Cerebellum (tissue), 4 donors: ENCODE measurements at places on chromosomes 6 and 20.

DNA sequence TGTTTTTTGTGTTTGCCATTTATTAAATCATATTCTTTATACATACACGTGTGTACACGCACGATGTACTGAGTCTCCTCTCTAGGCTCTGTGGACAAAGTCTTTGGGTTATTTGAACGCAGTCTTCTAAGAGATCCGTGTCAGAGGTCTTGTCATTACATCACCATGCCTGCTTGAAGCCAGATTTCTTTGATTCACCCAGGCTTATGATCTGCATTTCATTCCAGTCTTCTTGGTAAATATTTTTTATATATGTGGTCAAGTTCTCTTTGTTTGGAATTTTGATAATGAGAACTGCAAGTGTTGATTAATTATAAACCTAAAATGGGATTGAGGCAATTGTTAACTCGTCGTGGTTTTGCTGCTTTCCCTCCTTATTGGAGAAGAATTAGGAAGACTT, 34.6 kb downstream of the KCNS1 start:
- DNase-seq: no peak

DNA sequence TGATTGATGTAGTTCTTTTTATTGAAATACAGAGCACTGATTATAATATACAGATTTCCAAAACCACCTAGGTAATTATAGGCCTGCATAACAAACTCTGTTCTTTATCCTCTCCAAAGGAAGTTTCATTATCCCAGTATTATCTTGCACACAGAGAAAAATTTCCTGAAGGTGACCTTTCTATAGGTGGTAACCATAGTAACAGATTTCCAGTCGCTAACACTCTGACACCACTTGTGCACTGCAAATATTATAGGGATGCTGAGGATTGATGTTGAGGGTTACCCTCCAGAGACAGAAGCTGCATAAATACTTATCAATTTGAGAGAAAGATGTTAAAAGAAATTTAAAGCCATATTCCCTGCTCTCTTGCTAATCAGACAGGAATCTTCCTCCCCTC, 274.5 kb upstream of the NRSN1 start:
- no peak for DNase-seq

GRCh38 chr6:112173221-112173804, 81.1 kb downstream of the LAMA4 start:
- DNase-seq: no peak

- DNase-seq: peak; percentile 19
Measured at GRCh38 chr20:2946988-2947961, 74.0 kb downstream of the PTPRA start.

GRCh38 chr6:122422614-122423267, 23.3 kb downstream of the HSF2 start:
- DNase-seq: no peak

GRCh38 chr20:47544240-47544639, 42.6 kb downstream of the NCOA3 start:
- no peak for DNase-seq

DNA sequence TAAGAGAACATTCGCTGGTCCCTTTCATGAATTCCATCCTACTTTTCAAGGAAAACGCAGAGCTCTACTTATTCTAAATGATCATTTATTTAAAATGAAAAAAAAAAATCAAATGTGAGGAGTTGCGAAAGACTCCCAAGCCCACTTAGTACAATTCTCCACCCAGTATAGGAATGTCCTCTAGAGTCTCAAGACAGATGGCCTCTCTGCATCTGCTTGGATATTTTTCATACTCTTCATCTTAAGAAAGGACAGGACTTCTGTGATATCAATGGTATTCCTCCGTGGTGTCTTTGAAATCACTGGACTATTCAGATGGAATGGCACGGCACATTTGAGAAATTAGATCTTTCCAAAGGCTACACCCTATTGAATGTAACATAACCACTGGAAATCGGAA, 107.1 kb downstream of the PTPRK start:
- no peak for DNase-seq

- no peak for DNase-seq
Measured at GRCh38 chr6:151832710-151833109, 25.2 kb downstream of the ESR1 start.

- no peak for DNase-seq
Measured at GRCh38 chr6:21085643-21086042, 507.9 kb upstream of the SOX4 start.

DNA sequence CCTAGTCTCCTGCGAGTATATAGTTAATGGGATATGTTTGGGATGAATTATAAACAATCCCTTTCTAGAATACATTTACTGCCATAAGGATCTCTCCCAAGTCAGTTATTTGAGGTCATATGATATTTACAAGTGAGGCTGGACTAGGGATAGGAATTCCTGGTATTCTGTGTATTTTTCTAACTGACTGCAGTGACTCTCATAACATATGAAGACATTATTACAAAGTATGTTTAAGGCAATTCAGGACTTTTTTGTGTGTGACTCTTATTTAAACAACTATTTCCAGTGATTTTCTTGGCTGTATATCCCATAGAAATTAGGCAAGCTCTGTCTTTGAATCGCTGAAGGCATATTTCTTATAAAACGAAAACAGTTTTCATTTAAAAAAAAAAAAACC, 18.4 kb upstream of the TNFAIP3 start:
- DNase-seq: no peak

DNA sequence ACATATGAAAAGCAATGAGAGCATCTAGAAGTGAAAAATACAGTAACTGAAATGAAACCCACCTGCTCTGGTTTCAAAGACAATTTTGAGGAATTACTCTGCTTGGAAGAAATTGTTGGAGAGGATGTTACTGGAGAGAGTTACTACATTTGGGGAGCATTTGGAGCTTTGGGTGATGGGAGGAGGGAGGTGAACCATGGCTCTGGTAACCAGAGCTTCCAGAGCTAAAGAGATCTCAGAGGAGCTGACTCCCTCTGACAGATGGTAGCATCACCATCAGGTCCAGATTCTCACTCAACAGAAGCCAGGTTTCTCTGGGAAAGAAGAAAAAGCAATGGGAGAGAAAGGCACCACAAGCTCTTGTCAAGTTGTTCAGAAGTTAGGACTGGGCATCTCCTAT, 42.2 kb upstream of the SMAP1 start:
- no peak for DNase-seq

DNA sequence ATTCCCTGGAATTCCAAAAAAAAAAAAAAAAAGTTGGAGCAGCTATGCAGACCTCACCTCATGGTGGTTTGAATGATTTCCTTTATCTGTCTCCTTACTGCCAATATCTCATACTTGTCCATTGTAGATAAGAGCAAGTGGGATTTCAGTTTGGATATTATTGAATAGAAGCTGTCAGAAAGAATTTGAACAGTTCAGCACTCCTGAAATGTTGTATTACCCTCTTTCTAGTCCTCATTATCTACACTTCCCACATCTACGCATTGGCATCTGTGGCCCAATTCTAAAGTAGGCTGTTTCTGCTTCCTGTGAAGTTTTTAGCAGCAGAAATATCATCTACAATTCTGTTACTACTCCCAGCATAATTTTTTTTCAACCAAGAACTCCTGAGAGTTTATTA, 68.2 kb upstream of the KHDRBS2 start:
- no peak for DNase-seq

DNA sequence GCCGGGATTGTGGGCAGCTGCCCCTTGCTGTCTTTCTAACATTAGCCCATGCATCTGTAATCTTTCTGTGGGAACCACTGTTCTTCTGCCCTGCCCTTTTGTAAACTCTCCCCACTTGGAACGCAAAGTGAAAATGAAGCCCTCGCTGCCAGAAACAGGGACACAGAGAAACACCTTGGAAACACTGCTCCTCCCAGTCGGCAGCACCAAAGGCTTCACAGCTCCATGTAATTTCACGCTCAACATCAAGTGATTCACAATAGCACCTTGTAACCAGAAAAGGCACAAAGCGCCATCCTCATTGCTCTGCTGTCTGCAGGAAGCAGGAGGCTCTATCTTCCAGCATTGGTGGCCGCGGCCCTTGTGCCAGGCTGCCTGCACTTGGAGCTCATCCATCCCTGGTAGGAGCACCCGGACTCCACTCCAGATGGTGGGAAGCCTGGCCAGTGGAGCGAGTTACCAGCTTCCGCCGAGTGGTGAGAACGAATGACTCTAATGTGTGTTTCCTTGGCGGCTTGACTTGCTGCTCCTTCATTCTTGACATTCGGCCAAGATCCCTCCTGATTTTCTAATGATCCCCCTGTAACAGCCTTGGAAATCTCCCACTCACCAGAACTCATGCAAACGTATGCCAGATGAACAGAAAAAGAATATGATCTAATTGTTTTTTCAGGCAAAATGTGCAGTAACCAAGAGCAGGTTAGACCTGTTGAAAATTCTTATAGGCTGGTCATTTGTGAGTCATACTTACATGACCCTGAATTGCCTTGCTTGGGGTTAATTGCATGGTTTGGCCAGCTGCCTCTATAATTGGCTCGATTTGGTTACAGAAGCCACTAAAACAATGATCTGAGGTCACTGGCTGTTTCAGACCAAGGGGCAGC, 169.1 kb upstream of the CDYL start:
- DNase-seq: peak; percentile 88

DNA sequence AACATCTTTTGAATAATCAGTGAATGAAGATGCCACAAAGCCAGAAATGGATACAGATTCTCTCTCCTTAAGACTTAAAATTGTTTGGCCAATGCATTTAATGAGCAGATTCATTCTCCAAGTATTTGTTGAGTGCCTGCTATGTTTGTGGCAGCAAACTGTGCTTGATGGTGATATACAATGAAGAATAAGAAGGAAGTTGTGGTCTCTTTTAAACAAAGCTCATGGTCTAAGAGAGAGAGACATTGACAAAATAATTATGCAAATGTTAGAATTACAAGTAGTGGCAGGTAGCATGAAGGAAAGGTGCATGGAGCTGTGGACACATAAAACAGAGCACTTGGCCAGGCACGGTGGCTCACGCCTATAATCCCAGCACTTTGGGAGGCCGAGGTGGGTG, 28.3 kb downstream of the NFATC2 start:
- DNase-seq: no peak

DNA sequence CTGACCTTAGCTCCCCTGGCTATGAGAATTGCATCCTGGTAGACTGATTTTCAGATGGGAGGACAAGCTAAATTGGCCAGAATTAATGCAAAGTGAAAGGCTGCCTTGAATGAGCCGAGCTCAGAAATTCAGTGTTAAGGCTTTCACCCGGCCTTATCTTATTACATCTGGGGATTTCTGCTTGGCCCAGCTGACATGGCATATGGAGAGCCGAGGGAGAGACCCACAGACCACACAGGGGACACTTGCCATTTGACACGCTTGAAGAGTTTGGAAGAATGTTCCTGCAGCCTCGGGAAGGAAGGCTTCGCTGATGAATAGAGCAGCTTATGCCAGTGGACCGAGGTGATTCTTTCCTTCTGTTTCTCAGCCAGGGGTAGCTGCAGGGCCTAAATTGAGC, 9.0 kb downstream of the MOCS3 start:
- peak; percentile 20 for DNase-seq

DNA sequence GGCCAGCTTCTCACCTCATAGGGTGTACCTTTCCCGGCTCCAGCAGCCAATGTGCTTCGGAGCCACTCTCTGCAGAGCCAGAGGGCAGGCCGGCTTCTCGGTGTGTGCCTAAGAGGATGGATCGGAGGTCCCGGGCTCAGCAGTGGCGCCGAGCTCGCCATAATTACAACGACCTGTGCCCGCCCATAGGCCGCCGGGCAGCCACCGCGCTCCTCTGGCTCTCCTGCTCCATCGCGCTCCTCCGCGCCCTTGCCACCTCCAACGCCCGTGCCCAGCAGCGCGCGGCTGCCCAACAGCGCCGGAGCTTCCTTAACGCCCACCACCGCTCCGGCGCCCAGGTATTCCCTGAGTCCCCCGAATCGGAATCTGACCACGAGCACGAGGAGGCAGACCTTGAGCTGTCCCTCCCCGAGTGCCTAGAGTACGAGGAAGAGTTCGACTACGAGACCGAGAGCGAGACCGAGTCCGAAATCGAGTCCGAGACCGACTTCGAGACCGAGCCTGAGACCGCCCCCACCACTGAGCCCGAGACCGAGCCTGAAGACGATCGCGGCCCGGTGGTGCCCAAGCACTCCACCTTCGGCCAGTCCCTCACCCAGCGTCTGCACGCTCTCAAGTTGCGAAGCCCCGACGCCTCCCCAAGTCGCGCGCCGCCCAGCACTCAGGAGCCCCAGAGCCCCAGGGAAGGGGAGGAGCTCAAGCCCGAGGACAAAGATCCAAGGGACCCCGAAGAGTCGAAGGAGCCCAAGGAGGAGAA, 10.5 kb downstream of the GNAS-AS1 start:
- no peak for DNase-seq

DNA sequence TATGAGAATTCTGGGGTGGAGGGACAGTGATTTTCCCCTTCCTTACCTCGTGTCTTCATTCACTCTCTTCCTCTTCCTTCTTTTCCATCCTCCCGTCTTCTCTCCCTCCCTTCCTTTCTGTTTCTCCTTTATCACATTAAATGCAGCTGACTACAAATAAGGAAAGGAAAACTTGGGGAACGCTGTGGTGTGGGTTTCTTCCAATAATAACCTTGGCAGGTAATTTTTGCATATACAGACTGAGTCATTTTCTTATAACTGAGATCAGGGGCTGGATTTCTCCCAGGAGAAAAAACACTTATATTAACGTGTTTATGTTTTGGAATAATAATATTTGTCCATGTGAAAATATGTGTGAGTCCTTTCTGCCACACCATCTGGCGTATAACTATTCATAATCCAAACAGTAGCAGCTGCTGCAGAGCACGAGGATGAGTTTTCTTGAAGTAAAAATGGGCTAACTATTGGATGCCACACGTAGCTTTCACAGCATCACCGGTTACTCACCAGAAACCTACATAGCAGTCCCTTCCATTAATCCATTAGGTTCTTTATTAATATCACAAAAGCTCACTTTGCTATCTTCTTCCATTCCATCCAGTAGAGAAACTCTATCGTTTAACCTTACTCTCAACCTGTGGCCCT, 139.2 kb upstream of the SASH1 start:
- DNase-seq: no peak

- DNase-seq: no peak
Measured at GRCh38 chr6:157587127-157587926, 206.3 kb downstream of the ZDHHC14 start.

DNA sequence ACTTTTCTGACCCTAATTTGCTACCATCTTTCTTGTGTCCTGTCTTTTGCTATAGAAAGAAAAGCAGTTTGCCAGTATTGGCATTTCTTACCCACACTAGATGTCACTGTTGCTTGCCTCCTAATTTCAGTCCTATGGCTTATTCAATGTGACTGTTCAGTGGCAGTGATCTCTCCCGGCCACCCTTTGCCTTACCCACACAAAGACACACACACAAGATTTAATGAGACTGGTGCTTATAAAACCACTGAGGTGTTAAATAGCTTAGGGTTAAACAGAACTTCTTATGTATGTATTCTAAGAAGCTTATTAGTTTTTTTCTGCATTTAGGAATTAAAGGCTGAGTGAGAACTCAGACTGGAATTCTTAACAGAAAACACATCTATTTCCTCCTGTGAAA, 233.6 kb upstream of the ASCC3 start:
- DNase-seq: peak; percentile 75
